ENCODE measurements at places on chromosomes 2 and 18.

DNA sequence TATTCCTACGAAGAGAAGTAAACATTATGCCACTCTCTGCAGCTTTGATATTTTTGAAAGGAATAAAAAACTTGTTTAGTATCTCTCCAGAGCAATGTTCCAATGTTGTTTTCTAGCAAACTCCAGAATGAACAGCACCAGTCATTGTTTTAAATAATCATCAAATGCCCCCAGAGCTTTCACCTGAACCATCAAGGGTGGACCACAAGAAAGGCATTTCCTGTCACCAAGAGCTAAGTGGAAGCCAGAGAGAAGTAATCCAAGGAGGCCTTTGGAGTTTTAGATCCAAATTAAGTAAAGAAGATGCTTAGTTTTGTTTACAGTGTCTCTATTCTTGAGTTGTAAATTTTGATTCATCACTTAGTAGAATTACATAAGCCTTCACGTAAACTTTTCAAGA lies 559.0 kb downstream of the ARHGAP15 start:
- DNase-seq = no peak

- DNase-seq = no peak
Measured at GRCh38 chr18:1270081-1270480, 365.4 kb downstream of the ADCYAP1 start.

GRCh38 chr2:208254118-208254870 lies 577 bp downstream of the IDH1 start:
- DNase-seq = peak; percentile 73

DNA sequence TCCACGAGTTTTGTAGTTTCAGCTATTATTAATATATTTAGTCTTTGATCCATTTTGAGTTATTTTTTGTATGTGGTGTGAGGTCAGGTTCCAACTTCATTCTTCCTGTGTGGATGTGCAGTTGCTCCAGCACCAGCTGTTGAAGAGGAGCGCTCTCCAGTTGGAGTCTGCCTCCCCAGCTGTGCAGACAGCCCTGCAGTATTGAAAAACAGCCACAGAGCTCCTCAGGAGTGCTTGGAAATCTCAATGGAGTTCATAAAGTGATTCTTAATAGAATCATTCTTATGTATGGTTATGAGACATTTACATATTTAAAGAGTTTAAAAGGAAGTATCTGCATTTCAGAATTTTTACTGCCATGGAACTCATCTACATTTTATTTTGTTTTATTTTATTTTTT lies 17.3 kb downstream of the DGKD start:
- DNase-seq = no peak

DNA sequence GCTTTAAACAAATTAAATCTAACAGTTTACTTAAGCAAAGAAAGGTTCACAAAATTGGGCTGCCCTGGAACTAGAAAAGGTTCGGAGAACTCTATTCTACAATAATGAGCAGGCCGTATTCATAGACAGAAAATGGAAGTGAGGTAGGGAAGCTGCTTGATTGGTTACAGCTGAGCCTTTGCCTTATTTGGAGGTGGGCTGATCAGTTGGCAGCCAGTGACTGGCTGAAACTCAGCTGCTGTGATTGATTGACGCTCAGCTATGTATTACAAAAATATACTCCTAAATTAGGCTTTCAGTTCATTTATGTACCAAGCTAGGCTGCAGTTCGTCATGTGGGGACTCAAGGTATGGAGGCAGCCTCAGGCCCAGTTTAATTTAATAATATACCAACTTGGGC lies 42.3 kb upstream of the TTR start:
- DNase-seq = no peak

GRCh38 chr2:170573671-170574070 lies 141.5 kb upstream of the SP5 start:
- DNase-seq = no peak

GRCh38 chr18:9814431-9814830 lies 71.3 kb upstream of the TXNDC2 start:
- DNase-seq = no peak

DNA sequence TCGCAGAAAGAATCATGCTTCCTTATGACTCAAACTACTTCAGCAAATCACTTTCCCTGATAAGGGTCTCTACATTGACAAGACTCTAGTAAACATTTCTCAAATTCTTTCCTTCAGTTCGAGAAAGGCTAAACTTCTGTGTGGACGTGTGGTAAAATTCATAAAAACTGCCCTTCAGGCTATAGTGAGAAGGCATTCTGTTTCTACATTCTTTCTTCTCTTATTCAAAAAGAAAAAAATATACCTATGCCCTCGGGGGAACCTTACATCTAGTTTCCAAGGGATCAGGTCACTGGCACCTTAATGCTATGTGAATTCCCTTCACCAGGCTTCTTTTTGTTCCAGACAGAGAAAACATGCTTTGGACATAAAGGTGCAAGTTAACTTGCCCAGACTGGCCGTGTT lies 4.9 kb downstream of the VIT start:
- no peak for DNase-seq

DNA sequence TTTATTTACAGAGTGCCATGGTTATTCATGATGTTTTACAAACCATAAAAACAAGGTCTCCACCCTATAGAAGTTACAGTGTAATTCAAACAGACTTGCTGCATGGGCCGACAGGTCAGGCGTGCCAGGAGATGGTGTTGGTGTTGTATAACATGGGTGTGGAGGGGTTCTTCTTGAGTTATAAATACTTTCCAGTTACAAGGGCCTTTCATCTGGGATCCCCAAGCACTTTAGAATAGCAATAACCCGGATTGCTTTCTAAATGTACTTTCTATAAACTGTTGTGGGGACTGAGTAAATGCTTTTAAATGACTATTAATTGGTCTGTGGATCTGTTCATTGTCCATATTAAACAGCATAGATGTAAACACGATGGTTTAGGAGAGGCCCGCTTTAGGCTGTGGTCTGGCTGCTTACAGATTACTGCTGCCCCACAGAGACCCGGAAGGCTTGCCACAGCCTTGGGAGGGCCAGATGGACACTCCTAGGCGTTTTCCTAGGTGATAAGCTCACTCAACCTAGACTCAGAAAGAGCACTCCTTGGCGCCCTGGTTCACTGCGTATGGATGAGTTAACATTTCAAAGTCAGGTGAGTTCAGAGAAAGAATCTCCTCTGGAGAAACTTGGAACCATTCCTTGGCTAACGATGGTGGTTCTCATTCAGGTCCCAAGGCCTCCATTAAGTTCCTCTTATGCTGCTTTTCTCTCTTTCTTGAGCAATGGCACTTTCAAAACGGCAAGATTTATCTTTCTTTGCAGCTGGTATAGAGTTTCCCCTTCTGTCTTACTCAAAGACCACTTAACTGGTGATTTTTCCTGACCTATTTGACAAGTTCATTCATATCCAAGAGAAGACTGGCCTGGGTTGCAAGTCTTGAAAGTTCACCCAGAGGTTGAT lies 3.6 kb upstream of the KIAA2012 start:
- DNase-seq = peak; percentile 43

- no peak for DNase-seq
Measured at GRCh38 chr2:176237456-176237855, 31.8 kb upstream of the MTX2 start.

DNA sequence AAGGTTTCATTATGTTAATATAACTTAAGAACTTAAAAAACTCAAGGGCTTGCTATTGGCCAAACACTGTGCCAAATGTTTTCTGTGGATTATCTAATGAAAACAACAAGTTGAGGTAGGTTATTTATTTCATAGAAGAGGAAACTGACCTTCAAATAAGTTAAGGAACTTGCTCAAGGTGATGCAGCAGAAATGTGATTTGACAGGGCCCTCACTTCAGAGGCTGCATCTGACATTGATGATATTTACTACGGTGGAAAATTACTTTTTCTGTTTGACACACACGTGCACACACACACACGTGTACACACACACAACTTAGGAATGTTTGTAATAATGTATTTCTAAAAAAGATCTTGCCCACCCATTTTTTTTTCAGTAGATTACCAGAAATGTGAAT lies 137.2 kb upstream of the CXCR4 start:
- no peak for DNase-seq

DNA sequence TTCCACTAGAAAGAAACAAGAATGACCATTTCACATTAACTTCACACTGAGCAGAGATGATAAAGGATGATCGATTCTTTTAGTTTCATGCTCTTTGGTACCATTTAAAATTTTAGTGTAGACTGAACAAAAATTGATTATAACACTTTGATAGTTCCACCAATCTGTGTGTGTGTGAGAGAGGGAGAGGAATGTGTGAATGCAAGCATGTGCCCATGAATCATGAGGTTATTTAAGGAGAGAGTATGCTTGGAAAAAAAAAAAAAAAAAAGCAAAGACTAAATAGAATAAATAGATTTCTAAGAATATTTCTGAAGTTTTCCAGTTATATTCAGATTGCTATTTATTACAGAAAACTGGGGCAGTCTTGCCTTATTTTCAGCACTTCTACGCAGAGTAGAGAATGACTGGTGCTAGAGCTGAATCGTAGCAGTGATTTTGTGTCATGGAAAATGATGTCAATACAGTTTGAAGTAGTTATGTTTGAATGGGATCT lies 900.8 kb downstream of the SLC4A3 start:
- DNase-seq = no peak

DNA sequence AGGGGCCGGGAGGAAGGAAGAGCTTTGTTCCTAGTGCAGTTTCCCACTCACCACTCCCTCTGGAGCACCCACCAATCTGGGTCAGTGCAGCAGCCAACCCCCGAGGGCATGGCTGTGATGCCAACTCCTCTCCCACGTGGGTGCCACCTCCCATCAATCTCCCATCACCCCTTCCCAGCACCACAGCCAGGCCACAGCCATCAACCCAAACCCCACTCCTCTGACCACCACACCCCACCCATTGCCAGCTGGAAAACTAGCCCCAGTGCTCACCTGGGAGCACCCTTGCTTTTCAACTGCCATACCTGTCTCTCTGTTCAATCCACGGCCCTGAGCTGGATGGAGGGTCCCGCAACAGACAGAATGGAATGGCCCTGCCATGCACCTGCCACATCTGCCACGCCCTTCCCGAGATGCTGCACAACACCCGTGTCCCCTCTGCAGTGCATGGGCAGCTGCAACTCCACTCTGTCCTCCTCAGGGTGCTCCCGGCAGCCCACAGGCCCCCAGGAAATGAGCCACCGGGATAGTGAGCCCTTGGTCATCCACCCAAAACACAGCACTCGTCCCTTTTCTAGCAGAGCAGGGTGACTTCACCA lies 112.4 kb upstream of the ID2 start:
- DNase-seq = no peak

- DNase-seq = no peak
Measured at GRCh38 chr2:196182439-196183171, 11.2 kb upstream of the STK17B start.

DNA sequence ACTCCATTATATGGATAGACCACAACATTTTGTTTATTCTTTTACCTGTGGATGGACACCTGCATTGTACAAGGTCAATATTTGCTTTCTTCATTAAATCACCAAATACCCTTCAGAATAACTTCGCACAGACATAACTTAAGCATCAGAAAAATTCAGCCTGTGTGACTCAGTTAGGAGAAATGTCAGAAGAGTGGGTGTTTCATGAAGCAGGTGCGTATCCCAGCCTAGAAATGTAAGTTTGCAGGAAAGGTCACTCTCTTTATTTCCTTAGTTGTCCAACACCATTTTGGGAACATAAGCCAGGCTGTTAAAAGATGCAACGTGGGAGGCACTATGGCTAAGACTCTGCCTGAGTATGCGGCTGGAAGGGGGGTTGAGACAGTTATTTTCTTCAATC lies 48.6 kb upstream of the FHL2 start:
- DNase-seq = no peak

DNA sequence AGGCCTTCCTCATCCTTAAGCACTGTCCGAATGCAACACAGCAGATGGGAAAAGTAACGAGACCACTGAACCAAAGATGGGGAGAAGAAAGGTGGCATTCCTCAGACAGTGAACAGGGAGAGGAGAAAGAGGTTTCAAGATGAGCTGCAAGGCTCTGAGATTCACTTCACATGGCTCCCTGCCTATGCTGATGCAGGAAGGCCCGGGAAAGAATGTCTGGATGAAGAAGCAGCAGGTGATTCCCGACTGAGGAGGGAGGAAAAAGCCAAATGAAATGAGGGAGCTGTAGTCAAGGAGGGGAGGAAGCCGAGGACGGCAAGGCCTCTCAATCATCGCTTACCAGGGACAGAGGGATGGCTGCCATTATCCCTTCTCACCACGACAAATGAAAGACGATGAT lies 98.5 kb upstream of the BOD1L2 start:
- DNase-seq = no peak

DNA sequence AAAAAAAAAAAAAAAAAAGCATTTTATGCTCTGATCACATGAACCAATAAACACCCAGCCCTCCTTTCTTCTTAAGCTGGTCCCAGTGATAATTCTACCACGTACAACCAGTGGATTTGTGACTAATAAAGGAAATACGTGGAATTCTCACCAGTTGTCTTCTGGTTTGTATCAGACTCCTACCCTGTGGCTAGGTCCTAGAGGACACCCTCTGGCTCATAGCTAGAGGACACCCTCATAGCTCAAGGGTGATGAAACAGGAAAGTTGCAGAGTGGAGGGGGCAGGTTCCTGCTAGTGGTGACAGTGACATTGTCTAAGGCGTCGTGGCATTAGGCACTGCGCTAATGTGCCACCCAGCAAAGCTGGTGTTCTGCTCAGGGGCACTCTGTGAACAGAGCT lies 167.8 kb downstream of the BCL11A start:
- DNase-seq = no peak

DNA sequence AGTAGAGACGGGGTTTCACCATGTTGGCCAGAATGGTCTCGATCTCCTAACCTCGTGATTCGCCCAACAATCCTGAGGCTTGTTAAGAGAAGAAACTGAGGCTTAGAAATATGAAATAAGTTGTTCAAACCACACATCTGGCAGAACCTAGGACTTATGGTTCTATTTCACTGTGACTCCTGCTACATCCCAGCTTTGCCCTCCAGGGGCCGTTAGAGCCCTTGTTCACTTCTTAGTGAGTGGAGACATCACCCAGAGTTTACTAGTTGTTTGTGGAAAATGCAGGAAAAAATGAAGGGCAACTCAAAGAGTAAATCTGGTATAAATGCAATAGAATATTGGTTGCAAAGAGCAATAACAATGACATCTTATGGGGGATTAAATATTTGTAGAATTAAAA lies 43.9 kb downstream of the MARCHF4 start:
- DNase-seq = no peak

DNA sequence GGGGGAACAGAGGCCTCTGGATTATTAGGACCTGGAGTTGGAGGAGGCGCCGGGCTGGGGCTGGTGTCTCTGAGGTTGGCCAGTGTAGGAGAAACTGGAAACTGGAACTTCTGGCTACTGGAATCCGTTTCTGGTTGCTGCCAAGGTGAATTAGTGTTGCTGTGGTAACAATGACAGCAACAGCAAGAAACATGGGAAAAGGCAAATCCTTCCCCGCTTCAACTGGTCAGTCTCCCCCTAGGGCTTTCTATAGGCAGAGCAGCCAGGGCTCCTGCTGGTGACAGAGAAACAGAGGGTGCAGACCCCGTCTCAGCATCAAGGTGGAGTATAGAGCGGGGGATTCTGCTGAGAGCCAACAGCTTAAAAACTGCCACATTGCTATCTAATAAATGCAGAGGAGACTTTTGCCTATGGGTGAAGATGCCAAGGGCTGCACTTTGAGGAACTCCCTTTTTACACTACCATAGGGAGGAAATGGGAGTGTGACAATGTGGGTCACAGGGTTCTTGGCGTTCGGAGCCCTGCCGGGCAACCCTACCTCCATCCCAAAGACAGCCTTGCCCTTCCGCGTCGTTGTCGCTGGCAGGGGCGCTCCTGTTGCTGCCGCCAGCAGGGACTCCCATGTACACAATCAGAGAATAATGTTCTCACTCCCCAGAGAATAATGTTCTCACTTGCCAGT lies 81.4 kb upstream of the CABLES1 start:
- no peak for DNase-seq

GRCh38 chr2:85635636-85636035 lies 19.6 kb downstream of the USP39 start:
- no peak for DNase-seq

- DNase-seq = peak; percentile 81
Measured at GRCh38 chr2:230658877-230659652, 53.6 kb upstream of the CAB39 start.

Data from hematopoietic multipotent progenitor cell treated with erythropoietin and hydrocortisone succinate and interleukin-3 and kit ligand, for 15 days (in vitro differentiated cells).